Bronchial smooth muscle cell (primary cell): ENCODE measurements at places on chromosomes 2 and 18. TPM values are rescaled to one million over a fixed set of nuclear protein-coding genes. Genes with fewer than 3 reads are reported as not detected.

Gene MOCOS
- total RNA-seq: 2.2 and 4.3 TPM in 2 replicates

Gene PRLH
- total RNA-seq: not detected in 2 replicates

Gene CFAP65
- under 0.01 TPM in 1 of 2 replicates, not detected in the other for total RNA-seq

Gene MCM6
- total RNA-seq: 9.8 and 10.1 TPM in 2 replicates

Gene ECEL1
- total RNA-seq: not detected in 2 replicates

Gene ATP9B
- total RNA-seq: 41.3 and 46.7 TPM in 2 replicates

Gene FRZB
- 0.17 and 0.32 TPM in 2 replicates for total RNA-seq

Gene MC5R
- total RNA-seq: not detected in 2 replicates

Gene RNF152
- 3.1 and 18.3 TPM in 2 replicates for total RNA-seq
